ENCODE measurements at places on chromosomes 1 and 21. TPM values are rescaled to one million over a fixed set of nuclear protein-coding genes. Genes with fewer than 3 reads are reported as not detected.

CASQ2 gene
- not detected for total RNA-seq

FMO3 gene
- total RNA-seq: not detected

BARHL2 gene
- not detected for total RNA-seq

PGLYRP3 gene
- not detected for total RNA-seq

DDAH1 gene
- 85.4 TPM for total RNA-seq

SELP gene
- total RNA-seq: not detected

PCBP3 gene
- not detected for total RNA-seq

MMP23B gene
- total RNA-seq: 5.0 TPM

MFAP2 gene
- total RNA-seq: 12.9 TPM

LRRC71 gene
- 0.77 TPM for total RNA-seq

NECAP2 gene
- total RNA-seq: 56.8 TPM

CLIC6 gene
- 0.05 TPM for total RNA-seq

All from Panc1 (cell line).